ENCODE measurements at places on chromosomes 16 and 17.

DNA sequence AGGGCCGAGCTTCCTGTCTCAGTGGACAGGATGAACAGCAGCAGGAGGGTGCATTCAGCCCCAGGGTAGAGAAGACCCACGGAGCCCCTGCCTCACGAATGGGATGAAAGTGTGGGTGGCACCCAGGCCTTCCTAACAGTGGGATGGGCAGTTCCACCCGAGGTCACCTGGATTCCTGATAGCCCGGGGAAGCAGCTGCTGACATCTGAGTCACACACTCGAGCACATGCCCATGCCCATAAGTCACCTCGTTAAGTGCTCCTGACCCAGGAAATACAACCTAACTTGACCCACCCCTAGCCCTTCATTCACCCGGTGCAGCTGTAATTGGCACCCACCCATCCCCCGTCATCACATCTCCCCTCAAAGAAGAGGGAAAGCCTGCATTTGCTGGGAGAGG, 85.3 kb upstream of the FOXF1 start:
- DNase-seq, result no peak

GRCh38 chr16:58022601-58023371, 2.8 kb upstream of the MMP15 start:
- DNase-seq, result peak; percentile 67

DNA sequence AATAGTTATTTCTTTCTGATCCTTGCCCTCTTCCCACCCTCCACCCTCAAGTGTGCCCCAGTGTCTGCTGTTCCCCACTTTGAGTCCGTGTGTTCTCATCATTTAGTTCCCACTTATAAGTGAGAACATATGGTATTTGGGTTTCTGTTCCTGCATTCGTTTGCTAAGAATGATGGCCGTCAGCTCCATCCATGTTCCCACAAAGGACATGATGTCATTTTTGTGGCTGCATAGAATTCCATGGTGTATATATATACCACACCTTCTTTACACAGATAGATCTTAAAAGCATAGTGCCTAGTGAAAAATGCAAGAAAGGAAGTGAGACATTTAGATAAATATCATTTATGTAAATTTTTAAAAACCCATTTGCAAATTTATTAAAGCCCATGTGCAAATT, 33.1 kb downstream of the HS3ST2 start:
- DNase-seq, result no peak

- DNase-seq, result no peak
Observed at GRCh38 chr16:29007730-29008593, 23.1 kb downstream of the LAT start.

DNA sequence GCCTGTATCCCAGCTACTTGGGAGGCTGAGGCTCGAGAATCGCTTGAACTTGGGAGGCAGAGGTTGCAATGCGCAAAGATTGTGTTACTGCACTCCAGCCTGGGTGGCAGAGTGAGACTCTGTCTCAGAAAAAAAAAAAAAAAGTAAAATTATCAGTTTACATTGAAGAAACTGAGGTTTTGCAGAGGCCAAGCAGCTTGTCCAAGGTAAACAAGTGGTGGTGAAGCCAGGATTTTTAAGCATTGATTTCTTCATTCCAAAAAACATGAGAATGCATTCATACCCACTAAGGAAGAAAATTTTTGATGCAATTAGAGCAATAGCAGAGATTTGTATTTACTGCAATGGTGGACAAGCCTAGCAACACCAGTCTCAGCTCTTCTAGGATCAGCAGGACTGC, 52.7 kb downstream of the CENPV start:
- no peak for DNase-seq

DNA sequence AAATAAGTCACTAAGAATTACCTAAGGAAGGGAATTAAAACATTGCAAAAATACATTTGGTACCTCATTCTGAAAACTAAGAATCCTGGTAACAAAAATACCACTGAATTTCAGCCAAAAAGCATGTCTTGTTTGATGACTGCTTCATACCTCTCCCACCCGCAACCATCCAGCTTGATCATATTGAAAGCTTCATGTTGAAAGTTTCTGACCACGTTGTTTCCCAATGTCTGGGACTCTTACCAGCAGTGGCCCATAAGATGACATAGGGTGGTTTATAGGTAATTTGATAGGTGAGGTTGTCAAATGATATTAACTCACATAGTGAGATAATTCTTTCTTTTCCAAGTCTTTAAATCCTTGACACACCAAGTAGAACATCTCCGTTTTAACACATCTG, 139.3 kb downstream of the CDH11 start:
- no peak for DNase-seq

DNA sequence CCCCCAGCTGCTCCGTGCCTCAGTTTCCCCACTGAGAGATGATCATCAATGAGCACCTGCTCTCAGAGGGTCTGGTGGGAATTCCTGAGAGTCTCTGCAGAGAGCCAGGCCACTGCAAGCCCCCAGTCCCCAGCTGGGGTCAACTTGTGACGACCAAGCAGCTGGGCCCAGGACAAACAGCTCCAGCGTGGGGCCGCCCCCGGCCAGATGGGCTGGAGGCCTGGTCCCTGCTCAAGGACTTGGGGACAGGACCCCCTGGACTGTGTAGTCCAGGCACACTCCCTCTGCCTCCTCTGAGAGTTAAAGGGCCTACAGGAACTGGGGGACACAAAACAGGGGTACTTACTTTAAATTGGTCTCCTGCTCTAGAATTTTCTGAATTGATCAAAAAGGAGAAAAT, 16.6 kb upstream of the AATK start:
- no peak for DNase-seq

- no peak for DNase-seq
Observed at GRCh38 chr17:77948690-77949114, 9.8 kb upstream of the TNRC6C start.

DNA sequence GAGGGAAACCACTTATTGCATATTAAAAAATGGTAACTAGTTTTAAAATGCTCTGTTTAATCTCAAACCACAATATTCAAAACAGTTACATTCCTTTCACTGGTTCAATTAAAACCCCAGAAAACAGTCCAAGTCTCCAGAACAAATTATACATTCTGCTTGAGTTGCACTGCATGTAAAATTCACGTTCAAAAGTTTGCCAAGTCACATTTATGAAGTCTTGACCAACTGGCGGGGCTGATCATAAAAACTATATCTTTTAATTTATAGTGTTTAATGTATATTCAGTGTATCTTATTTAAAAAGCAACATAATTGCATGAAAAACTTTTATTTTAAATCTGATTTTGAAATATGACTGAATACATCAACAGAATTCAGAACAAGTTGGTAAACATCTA, 25.0 kb downstream of the CPPED1 start:
- no peak for DNase-seq

DNA sequence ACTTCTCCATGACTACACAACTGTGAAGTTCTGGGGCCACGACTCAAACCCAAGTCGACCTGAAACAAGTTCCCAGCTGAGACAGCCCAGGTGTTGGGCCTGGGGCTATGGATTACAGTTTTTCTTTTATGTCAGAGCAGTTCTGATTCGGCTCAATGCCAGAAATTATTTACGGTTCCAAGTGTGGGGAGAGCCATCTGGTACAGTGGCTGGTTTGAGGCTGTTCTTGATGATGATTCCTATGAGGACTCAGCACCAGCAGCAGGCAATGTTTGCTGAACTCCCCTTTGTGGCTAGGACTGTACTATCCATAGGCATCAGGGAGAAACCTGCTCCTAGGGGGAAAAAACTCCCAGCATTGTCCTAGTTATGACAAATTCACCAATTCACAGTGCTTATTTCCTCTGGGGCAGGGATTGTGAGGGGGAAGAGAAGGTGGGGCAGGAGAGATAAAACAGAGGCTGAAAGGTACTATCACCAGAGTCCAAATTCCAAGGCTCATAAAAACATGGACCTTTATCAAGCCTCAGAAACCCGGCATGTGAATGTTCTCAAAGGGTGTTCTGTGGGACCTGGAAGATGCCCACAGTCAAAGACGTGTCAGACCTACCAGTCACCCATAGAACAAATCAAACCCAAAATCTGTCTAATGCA, 18.2 kb upstream of the CMTM4 start:
- DNase-seq, result no peak

DNA sequence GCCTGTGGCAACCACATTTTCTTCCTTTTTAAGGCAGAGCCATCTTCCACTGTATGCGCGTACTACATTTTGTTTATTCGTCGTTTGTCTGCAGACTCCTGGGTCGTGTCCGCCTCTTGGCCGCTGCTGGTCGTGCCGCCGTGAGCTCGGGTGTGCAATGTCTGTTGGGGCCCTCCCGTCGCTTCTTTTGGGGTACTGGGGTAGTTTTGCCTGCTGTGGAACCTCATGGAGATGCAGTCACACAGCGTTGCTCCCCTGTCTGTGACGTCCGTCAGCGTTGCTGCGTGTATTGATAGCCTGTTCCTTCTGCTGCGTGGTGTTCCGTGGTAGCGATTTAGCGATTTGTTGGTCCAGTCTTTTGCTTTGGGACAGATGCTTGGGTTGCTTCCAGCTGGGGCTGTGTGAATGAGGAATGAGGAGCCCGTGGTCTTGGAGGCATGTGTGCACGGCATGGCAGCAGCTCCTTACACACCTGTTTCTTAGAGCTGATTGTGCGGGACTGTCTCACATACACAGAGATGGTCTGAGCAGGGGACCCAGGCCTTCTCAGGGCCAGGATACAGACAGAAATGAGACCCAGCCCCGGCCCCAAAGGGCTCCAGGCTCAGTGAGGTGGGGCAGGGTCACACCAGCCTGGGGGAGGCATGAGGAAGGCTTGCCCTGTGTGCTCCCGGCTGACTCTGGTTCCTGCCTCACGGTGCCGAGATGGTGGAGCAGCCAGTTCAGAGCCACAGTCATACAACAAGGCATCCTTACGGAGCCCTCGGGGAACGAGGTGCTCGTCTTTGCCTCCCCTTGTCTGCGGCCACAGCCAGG, 78.4 kb upstream of the GSE1 start:
- DNase-seq, result no peak

- no peak for DNase-seq
Observed at GRCh38 chr16:65123396-65124211, 1.7 kb upstream of the CDH11 start.

- DNase-seq, result no peak
Observed at GRCh38 chr16:21192991-21193390, 18.4 kb downstream of the ZP2 start.

GRCh38 chr16:76277460-76278030, 344 bp downstream of the CNTNAP4 start:
- DNase-seq, result no peak

- DNase-seq, result no peak
Observed at GRCh38 chr17:11292491-11292890, 51.5 kb downstream of the SHISA6 start.

DNA sequence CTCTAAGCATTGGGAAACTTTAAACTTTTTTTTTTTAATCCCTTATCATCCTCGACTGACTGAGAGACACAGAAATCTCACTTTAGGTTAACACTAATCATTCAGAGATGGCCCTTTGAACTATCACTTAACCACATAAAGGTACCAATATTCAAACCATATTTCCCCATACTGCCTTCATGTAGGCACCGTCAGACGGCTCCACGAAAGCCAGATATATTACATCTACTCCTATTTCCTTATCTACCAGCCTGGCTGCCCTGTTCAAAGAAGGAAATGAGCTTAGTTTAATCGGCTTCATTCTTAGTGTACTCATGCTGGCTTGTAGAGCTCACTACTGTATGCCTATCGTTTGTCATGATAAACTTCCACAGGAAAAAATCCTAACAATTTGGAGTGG, 270.9 kb downstream of the CEP112 start:
- DNase-seq, result no peak

DNA sequence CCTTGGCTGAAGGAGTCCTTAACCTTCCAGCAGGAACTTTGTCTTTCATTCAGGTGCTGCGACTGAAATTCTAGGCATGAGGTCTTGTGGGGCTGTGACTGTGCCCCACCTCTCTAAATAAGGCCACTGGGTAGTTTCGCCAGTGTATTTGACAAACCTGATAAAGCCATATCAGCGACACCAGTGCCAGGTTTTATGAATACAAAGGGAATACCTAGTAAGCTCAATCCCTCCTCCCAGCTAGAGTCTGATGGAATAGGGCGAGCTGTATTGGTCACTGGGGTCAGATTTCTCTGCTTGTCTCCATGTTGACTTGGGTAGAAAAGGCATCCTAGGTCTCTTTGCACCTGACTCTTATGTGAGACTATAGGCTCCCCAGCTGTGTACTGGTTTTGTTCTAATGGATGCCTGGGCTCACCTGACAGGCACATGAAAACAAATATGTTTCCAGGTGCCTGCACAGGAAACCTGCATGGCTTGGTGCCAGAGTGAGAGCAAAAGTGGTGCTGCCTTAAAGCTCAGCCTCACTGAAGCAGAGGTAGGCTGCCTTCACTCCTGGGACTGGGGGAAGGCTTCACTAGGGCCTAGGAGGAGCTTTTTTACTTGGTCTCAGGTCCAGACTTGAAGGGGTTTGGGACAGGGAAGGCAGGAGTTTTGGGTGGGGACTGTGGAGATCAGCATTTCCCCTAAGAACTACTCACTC, 8.3 kb downstream of the SLC7A6 start:
- peak; percentile 77 for DNase-seq

GRCh38 chr16:1180549-1181403, 27.9 kb downstream of the CACNA1H start:
- no peak for DNase-seq

DNA sequence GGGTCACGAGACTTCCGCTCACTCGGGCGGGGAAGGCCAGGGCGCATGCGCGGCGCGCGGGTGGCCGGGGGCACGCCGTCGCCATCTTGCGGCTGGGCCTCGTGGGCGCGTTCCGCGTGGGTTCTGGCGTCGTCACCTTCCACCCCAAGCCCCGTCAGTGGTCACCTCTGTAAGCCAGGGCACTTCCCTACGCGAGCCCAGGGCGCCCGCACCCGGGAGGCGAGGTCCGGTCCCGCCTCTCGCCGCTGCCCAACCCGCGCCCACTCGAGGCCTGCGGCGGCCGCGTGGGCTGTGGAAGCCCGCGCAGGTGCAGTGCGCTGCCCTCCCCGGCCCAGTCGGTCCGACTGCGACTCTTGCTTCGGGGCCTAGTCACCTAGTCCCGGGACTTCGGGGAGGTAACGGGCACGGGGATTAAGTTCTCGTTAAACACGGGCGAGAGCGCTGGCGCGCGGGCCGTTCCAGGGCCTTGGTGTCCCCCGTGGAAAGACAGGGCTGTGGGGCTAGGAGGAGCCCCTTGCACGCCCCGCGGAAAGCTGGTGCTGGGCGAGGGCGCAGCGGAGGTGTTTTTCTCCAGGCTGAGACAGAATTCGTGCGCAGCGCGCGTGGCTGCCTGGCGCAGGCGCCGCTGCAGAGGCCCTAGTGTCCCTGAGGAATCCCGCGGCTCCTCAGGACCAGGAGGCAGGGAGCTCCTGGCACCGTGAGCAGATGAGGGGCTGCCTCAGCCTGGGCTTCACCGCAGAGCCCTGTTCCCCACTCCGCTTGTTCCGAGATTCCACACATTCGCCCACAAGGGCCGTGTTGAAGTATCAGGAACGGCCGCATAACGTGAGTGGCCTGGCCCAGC, 472 bp upstream of the ARHGDIA start:
- peak; percentile 69 for DNase-seq

- no peak for DNase-seq
Observed at GRCh38 chr17:44396946-44397345, 7.5 kb upstream of the ITGA2B start.
